ENCODE measurements at places on chromosomes 1 and 21.

GRCh38 chr1:220824031-220824989, 37.6 kb downstream of the MTARC1 start:
- no peak for DNase-seq

- DNase-seq = no peak
These were observed 10.5 kb downstream of the RAVER2 start for GRCh38 chr1:64755361-64755760.

GRCh38 chr1:175808573-175808972, 65.2 kb upstream of the TNR start:
- no peak for DNase-seq

GRCh38 chr1:59265622-59266021, 31.3 kb upstream of the FGGY start:
- no peak for DNase-seq
